WTC11 (cell line): ENCODE measurements at places on chromosomes 5 and 9. TPM values are rescaled to one million over a fixed set of nuclear protein-coding genes. Genes with fewer than 3 reads are reported as not detected.

- DNase-seq: no peak
Measured at GRCh38 chr9:76135902-76136301, 245.4 kb downstream of the PCSK5 start.

Gene LHX2
- total RNA-seq: 0.42 to 0.50 TPM in 2 of 3 replicates, not detected in the other

DNA sequence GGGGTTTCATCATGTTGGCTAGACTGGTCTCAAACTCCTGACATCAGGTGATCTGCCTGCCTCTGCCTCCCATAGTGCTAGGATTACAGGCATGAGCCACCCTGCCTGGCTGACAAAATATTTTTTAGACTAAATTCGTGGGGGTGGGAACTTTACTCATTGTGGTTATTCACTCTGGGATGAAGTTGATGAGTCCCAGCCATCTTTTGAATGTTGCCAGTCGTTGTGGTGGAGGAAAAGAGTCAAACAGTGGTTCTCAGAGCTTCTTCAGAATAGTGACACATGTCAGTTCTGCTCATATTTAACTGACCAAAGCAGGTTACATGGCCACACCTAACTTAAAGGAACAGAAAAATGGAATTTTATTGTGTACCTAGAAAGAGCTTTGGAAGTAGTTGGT lies 6.9 kb downstream of the SREK1 start:
- DNase-seq: no peak

GRCh38 chr5:2741956-2742355 lies 9.5 kb downstream of the IRX2 start:
- no peak for DNase-seq

Gene ELAVL2
- 22.8 to 35.9 TPM (median 26.7 TPM) in 3 replicates for total RNA-seq

Gene SVEP1
- 0.39 to 0.74 TPM (median 0.48 TPM) in 3 replicates for total RNA-seq

Gene ARID3C
- total RNA-seq: 0.14 to 0.23 TPM (median 0.15 TPM) in 3 replicates

Gene PRR16
- 0.23 to 0.53 TPM (median 0.42 TPM) in 3 replicates for total RNA-seq
